Epithelial cell of proximal tubule (primary cell): ENCODE measurements at places on chromosomes 7 and 10. TPM values are rescaled to one million over a fixed set of nuclear protein-coding genes. Genes with fewer than 3 reads are reported as not detected.
A peak's percentile ranks its signal among the peaks of the same experiment; 100 is the strongest.

The PDE6C gene
- total RNA-seq = not detected in 2 replicates

- DNase-seq = no peak
Observed at GRCh38 chr7:134674424-134674823, 27.8 kb downstream of the BPGM start.

The GPRIN2 gene
- total RNA-seq = 4.5 and 9.1 TPM in 2 replicates

The COL13A1 gene
- 6.0 and 13.6 TPM in 2 replicates for total RNA-seq

The GPNMB gene
- total RNA-seq = 10.6 and 10.9 TPM in 2 replicates

The SPOCK2 gene
- total RNA-seq = 27.9 and 63.7 TPM in 2 replicates

- DNase-seq = no peak
Observed at GRCh38 chr10:98623176-98623575, 176.4 kb upstream of the HPS1 start.

GRCh38 chr7:7757576-7757975, 39.2 kb upstream of the RPA3 start:
- no peak for DNase-seq

DNA sequence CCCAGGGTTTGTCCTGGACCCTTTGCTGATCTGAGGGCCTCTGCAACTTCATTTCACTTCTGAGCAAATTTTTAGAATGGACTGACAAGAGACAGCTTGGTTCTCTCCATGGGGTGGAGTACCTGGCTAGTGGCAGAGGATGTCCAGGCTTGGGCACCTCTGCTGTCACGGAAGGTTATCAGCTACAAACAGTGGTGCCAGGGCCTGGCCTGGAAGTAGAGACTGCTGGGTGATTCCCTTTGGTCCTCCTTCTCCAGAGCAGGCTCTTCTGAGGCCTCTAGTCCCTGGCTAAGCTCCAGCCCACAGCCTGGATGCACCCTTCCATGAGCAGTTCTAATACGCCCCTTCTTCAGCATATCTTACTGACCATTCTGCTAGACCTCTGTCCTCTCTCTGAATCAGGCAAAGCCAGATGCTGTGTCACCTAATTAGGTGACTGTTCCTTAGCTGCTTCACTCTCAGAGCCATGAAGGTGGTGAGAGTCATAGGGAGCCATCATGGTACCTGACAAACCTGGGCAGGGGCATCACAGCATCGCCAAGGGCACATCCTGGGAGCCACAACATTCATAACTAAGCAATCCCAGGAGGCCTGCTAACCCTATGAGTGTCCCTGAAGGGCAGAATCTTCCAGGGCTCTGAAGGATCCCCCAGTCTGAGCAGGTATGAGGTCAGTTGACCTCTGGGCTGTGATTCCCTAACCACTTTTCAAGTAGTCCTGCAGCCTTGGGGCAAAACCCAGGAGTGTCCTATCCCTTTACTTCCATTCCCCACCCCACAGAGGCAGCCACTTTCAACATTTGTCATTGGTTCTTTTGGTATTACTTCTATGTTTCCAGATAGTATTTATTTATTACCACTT, 4.0 kb downstream of the ARHGAP22 start:
- DNase-seq = no peak

DNA sequence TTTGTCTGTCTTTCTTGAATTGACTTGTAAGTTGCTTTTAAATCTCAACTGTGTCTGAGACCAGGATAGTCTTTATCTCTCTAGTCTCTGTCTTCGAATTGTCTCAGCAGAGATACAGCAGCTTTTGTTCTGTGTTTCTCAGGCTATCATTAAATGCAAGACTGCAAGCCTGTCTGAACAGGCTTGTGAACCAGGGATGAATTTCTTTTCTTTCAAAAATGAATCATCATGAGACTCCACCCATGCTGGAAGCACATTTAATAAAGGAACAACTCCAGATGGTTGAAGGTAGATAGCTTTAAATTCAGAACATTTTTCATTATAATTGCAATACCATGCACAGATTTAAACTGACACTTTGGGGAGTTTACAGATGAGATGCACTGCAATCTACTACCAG, 155.9 kb downstream of the SEC23IP start:
- DNase-seq = no peak

DNA sequence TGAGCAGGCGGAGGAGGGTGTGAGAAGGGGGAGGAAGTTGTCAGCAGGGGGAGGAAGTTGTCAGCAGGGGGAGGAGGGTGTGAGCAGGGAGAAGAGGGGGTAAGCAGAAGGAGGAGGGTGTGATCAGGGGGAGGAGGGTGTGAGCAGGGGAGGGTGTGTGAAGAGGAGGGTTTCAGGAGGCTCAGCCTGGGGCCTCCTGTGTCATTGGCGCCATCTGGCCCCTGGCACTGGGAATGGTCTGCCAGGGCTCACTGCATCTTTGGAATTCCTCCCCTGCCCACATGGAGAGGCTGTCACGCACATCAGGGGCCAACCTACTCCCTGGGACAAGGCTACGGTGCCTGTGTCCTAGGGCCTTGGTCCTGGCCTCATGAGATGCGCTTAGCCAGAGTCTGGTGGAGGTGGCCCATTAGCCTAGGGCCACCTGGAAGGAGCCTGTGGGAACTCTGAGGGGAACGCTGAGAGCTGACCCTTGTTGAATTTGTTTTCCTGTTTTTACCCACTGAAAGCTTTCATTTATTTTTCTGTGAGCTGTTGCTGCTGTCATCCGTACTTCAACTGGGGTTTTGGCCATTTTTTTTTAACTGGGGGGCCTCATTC, 18.0 kb downstream of the CAMK2B start:
- DNase-seq = peak; percentile 42

- DNase-seq = no peak
Observed at GRCh38 chr10:32225976-32226375, 121.0 kb downstream of the EPC1 start.

DNA sequence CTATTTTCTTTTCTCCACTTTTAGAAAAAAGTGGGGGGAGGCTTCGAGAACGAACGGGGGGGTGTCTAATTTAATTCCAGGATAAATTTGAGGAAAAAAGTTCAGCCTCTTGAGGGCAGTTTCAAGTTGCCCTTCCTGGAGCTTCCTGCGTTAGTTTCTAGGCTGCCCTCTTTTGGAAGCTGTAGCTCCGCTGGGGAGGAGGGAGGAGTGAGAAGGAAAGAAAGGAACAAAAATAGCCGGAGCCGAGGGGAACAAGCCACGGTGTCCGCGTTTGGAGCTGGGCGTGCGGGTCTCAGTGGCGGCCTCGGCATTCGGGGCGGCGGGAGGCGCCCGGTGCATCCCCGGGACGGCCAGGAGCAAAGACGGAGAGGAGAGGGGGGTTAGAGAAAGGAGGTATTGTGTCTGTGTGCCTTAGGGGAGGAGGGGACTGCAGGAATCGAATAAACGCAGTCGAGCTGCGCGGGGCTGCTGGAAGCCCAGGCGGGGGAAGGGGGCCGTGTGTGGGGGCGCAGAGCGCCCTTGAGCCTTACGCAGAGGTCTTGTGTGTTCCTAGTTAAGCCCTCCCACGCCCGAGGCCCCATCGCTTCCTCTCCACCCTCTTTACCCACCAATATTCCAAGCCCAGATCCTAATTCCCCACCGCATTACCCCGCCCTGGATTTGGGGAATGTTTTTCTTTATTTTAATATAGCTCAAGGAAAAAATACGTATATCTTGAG, 2.0 kb upstream of the TNRC18 start:
- DNase-seq = no peak

DNA sequence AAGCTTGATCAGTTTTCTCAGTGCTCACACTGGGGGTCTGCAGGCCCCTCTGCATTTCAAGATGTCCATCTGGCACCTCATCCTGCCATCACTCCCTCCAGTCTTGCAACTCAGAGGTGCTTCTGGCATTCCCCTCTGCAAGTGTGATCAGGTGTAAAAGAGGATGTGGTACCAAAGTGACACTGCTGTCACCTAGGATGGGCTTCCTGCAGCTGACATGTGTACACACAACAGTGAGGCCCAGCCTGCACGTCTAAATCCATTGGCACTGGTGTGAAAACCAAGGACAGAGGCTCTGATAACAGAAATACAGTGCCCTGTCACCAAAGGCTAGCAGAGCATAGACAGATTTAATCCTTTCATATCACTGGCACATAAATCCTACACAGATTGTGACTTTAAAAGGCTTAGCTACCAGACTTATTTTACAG, 162.5 kb upstream of the CELF2 start:
- no peak for DNase-seq

GRCh38 chr10:4150676-4151075, 365.7 kb upstream of the KLF6 start:
- no peak for DNase-seq

The TMEM229A gene
- total RNA-seq = not detected in 2 replicates

The MYO3A gene
- 2.4 and 5.0 TPM in 2 replicates for total RNA-seq

DNA sequence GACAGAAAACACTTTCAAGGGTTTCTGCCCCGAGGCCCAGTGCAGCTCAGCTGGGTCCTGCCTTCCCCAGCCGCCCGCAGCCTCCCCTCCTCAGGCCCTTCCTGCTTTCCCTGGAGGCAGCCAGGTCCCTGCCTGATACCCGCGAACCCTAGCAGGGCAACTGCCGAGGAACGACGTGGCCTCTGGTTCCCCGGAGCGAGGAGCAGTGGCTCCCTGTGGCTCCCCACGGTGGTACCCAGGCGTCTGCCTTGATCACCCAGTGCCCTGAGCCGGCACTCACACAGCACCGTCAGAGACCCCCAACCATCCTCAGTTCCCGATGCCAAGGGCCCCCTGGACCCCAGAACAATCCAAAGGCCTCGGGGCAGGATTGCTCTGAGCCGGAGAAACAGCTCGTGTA, 58.3 kb downstream of the CFAP46 start:
- no peak for DNase-seq

DNA sequence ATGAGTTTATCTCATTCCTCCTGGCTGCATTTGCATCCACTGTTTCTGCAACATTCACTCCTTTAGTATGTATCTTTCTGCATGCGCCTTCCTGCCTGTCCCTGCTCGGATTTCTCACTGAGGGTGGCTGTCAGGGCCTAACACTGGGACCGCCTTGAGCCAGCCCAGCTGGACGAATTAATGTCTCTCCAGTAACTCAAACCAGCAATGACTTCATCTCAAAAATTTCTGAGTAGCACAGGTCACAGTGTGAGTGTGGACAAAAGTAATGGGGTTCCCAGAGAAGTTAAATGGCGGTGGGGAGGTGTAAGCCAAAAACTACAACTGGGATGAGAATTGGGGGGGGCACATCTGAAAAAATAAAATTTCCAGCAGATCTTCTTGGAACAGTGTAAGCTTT, 444.0 kb upstream of the MGMT start:
- DNase-seq = no peak

The CDC14C gene
- total RNA-seq = 0.06 TPM in 1 of 2 replicates, not detected in the other

GRCh38 chr10:97210543-97210960, 24.8 kb upstream of the SLIT1 start:
- DNase-seq = no peak

- DNase-seq = no peak
Observed at GRCh38 chr10:120945801-120946302, 94.7 kb downstream of the WDR11 start.

DNA sequence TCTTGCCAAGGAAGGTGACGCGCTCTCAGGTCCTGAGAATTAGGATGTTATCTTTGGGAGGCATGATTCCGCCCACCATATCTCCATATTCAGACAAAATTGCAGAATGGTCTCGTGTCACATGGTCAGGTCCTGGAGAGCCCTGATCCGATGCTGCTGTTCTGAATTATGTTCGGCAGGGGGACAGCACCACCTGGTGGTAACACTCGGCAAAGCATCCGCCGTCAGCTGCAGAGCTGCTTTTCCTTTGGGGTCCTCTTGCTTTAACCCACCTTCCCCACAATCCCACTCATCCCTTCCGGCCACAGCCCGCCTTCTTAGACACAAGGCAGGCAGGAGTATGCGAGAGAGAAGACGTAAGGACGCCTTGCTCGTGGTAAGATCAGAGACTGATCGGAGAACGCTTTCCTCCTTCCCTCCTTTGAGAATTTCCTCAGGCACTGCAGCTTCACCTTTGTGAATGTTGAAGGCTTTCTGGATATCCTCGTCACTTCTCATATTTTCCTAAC, 327.8 kb upstream of the C7orf33 start:
- DNase-seq = no peak

DNA sequence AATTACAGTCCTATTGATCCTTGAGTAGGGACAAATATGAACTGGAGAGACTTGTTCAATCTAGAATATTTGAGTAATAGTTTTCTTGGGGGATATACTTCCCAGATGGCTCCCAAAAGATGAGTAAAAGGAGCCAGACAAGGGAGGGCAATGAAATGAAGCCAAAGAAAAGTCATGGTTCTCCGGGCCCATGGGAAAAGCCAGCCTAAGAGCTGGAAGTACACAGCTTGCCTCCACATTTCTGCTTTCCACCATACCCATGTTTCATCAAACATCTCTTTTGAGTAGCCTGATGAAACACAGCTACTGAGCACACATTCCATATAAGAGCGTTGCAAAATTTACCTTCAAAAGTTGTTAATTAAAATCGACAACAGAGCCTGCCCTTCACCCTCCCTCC, 535.0 kb upstream of the FZD8 start:
- DNase-seq = no peak

The ZNF804B gene
- not detected in 2 replicates for total RNA-seq

The PDGFA gene
- total RNA-seq = 11.6 and 27.3 TPM in 2 replicates

DNA sequence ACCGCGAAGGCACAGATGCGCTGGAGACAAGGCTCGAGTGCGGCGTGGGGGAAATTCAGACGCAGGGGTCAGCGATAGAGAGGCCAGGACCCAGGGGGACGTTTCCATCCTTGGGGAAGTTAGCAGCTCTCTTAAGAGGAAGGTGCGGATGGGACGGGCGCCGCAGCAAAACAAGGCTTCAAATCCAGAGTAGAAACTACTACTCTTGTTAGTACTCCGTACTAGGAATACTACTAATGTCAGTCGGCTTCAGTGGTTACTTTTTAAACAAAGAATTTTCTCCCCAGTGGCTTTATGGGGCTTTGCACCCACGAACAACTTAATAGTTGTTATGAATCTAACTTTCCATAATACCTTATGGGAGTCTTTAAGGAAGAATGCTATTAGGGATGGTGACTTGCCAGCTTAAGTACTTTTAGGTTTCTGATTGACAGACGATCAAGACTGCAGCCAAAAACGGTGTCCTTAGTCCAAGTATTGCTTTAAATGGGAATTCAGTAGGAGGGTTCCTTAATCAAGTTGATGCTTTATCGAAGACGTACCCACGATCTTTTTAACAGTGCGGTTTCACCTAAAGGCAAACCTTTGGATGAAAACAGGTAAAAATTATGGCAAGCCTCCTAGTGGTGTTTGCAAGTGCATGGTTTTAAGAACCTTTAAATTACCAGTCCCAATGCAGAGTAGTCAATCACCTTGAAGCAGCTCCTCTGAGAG, 812 bp upstream of the IDE start:
- no peak for DNase-seq

The IQUB gene
- under 0.01 and 0.07 TPM in 2 replicates for total RNA-seq

The VSTM2A gene
- not detected in 2 replicates for total RNA-seq

DNA sequence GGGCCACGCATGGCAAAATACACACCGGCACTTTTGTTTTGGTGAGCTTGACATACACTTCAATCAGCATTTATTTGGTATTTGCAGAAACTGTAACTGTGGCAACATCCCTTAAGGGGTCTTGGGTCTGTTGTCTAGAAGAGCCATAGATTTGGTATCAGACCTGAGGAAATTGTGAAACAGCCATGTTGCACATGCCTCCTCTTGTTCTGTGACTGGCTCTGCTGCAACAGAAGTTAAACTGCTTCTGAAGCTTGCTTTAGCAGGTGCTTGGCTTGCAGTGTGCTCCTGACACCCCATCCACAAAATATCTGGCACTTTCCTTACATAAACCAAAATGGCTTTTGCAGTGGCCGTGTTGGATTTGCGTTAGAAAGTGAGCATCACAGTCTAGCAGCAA, 247.3 kb downstream of the GATA3 start:
- no peak for DNase-seq
